ENCODE measurements at places on chromosomes 7 and 10.

DNA sequence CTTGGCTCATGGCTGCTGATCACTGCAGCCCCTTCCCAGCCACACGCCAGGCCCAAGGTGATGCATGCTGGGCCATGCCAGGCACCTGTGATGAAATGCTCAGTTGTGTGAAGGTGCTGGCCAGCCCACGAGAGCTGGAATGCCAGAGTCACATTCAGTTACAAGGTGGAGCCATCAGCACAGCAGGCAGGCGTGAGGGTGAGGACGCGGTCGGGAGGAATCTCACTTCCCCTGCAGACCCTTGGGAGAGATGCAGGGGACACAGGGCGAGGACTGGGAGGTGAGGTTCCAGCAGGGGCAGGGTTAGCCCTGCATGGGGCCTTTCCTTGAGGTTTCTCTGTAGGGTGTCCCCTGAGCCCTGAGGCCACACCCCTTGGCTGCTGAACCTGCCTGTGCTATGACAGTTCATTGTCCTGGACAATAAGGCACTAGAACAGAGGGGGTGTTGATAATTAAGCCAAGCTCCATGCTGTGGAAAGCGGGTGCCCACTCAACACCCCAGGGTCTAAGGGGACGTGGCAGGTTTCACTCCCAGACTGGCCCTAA lies 82.4 kb downstream of the ADARB2 start:
- no peak for DNase-seq

GRCh38 chr10:33428682-33429081 lies 94.2 kb upstream of the NRP1 start:
- no peak for DNase-seq

- DNase-seq, result no peak
These were observed 79.4 kb upstream of the LRRN3 start for GRCh38 chr7:111011520-111011919.

GRCh38 chr10:127196282-127197153 lies at the start of gene INSYN2A:
TSS of gene INSYN2A (minus strand) at chr10:127196591. CDS start at chr10:127176395, 20,196 bp downstream.
- DNase-seq, result no peak

DNA sequence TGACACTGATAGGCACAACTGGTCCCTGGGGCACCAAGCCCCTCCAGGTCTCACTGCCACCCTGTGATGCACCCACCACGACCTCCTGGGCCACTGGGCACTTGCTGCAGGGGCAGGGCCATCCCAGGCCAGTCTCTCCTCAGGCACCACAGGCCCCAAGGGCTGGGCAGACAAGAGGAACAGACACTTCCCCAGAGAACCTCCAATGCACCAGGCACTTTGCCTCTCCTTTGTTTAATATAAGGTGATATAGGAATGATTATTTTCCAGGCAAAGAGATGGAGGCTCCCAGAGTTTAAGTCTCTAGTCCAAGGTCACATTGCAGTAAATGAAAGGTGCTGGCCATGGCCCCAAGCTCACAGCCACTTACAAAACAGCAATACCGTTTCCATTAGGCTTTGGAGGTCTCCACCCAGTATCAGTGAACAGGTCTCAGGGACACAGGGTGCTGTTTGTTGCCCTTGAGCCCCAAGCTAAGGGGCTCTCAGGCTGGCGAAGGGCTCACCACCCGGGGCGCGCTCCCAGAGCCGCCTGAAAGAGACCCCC lies 4.5 kb downstream of the DEPP1 start:
- DNase-seq, result no peak

DNA sequence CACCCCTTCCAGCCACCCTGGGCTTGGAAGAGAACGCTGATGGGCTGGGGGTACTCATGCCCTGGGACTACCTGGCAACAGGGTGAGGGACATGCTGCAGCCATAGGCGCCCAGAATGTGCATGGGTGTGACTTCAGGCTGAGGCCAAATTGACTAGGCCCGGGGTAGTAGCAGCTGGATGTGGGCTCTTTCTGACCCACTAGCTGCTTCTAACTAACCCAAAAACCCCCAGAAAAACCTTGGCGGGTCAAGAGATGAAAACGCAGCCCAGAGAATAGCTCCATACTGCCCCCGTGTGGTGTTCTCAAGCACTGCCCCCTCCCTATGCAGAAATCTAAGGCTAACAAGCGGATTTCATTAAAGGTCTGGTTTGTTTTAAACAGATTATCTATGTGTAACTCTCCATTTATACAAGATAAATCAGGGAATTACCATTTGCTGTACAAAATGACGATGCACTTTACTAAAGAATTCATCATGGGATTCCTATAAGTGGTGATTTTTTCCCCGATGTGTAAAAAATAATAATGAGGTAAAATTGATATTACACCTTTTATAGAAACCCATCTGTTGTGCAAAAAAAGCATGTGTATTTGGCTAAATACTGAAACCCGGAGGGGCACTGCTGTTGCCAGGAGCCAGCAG lies 4.2 kb downstream of the SMARCD3 start:
- DNase-seq, result no peak

DNA sequence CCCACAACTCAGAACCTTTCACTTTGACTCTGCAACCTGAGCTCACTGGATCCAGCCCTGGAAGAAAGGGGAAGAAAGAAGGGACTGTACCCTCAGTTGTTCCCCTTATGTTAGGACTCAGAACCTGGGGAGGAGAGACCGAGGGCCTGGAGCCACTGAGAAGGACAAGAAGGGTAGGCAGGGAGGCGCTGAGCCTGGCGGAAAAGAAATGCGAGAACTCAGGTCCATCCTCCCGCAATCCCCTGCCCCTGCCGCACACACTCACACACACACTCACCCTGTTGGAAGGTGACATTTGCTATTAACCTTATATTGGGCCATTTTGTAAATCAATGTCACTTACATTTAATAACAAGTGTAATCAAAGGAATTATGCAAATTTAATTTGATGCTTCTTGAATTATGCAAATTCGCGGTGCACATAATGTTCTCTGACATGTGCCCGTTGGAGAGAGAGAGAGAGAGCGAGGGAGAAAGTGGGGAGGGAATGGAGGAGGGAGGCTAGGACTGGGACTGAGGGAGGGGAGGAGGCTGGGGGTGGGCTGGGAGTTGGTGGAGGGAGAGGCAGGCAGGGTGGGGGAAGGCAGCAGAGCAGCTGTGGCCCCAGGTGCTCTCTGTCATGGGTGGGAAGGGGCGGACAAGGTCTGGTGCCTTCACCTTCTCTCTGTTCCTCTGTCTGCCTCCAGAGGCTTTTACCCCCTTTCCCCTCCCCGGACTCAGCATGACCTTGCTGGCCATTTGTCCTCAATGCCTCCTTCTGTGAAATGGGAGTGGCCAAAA lies 99.6 kb upstream of the PAX2 start:
- DNase-seq, result no peak

DNA sequence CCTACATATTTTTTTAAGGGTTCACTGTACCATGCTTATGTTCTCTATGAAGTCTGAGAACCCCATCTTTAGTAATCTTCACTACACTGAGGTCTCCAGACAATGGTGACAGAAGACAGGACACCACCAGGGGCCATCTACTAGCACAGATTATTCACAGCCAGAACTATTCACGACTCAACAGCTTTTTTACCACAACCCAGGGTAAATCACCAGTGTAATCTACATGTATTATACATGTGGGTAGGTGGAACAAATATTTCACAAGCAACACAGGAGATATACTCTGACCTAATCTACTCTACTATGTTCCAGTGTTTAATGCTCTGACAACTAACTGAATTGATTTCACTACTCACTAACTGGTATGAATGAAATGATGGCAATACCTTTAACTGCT lies 136.1 kb downstream of the ELMO1 start:
- DNase-seq, result no peak

DNA sequence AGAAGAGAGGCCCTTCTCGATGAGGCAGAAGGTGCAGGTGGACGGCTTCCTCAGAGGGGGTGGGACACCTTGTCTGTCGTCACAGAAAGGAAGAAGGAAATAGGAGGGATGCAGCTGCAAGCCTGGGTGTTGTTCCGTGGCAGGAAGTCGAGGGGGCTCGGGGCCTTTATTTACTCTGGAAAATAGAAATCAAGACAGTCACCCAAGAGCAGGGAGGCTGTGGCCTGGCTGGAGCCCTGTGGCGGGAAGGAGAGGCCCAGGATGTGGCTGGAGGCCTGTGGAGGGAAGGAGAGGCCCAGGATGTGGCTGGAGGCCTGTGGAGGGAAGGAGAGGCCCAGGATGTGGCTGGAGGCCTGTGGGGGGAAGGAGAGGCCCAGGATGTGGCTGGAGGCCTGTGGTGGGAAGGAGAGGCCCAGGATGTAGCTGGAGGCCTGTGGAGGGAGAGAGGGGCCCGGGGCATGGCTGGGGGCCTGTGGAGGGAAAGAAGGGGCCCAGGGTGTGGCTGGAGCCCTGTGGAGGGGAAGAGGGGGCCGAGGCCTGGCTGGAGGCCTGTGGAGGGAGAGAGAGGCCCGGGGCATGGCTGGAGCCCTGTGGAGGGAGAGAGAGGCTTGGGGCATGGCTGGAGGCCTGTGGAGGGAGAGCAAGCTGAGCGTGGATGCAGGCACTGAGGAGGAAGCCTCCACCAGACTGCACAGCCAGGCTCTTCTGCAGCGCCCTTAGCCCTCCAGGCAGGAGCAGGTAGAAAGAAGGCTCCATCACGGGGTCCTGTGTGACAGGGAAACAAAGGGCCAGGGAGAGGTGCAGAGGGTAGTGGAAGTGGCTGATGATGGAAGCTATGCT lies 97.3 kb upstream of the SFMBT2 start:
- DNase-seq, result no peak

- no peak for DNase-seq
These were observed 163.5 kb upstream of the AGK start for GRCh38 chr7:141387521-141388217.

DNA sequence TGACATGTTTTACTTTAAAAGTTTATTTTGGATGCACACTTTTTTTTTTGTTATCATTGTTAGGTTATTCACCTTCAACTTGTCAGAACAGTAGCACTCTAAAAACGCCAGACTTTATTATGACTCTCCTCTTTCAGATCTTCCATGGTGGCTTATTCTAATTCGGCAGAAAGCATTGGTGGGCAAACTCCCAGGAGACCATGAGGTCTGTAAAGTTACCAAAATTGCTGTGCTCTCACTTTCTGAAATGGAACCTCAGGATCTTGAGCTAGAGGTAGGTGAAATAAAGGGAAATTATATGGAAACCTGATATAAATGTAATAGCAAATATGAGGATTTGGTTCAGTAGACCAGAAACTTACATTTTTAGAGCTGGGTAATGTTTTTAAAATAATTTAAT lies 55.6 kb downstream of the INPP5F start:
- DNase-seq, result no peak

- no peak for DNase-seq
These were observed 56.0 kb downstream of the CSGALNACT2 start for GRCh38 chr10:43194266-43194665.

- no peak for DNase-seq
These were observed 37.1 kb downstream of the SVOPL start for GRCh38 chr7:138663725-138664710.

DNA sequence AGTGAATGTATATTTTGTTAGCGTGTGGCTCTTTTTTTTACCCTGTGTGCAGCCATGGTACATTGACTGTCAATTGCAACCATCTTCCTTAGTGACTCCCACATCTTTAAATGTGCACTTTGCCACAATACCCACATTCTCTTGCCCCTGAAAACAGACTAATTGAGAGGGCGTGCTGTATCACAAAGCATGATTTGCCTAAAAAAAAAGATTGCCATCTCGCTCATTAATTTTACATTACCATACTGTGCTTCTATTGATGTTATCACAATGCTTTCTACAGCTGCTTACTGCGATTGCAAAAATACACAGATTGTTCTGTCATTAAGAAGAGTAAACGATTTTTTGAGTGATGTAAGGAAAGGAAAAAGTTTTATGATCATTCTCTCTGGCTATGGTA lies 613.1 kb upstream of the NRP1 start:
- no peak for DNase-seq

- no peak for DNase-seq
These were observed 48.2 kb downstream of the GNA12 start for GRCh38 chr7:2795906-2796305.

DNA sequence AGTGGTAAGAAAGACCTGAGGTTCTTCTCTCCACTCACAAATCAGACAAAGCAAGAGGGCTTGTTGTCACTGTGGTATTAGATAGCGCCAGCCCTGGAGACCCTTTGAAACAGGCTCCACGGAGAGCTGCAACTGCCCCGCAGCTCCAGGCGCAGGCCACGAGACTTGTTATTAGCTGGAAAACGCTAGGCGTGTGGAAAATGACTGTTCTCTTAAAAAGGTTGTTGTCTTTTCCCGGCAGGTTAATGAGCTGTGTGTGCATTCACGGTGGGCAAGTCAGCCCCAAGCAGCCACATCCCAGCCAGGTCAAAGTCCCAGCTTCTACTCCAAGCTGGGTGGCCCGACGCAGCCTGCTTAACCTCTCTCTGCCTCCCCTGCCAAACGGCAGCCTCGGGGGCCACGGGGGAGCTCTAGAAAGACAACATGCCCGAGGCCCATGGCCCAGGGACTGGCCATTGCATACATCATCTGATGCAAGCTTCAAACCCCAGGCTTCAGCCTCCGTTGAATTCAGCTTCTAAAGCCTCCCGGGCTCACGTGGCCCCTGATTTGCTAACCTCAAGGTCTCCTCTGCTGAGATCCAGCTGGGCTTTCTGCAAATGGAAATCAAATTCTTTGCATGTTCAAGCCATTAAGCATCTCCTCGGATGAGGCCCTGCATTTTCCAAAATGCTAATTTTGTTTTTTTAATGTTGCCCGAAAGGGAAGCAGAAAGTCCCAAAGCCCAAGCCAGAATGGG lies 61.3 kb upstream of the DNAAF5 start:
- DNase-seq, result no peak

DNA sequence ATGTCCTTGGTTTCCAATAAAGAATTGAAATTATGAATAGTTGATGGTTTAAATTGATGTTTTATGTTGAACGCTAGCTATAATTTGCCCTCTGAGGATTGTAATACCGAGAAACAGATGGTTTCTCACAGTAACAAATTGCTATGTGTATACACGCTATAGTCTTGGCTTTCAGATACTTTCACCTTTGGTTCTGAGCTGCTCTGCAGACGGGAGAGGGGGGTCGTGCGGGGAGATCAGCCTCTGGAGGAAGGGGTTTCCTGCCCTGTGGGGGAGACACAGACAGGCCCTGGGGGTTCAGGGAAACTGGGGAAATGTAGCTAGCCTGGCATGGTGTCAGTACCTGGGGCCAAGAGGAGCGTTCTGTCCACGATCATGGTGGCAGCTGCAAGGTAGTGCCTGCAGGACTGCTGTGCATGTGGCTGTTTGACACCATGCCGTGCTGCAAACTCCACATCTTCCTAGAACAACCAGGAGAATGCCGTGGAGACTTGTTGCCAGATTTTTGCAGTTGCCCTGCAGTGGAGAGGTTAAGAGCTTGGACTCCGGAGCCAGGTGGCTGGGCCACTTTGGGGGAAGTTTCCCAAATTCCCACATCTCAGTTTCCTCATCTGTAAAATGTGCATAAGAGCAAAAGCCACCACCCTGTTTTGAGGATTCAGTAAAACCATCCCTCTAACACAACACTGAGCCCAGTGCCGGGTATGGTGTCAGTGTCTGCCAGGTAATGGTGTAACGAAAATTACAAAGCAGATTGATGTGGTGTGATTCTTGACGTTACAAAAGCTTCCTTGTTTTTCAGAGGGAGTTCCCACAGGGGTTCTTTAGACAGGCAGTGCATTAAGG lies 167.9 kb downstream of the CUX1 start:
- DNase-seq, result no peak

- DNase-seq, result no peak
These were observed 36.1 kb downstream of the GPRIN2 start for GRCh38 chr10:46520381-46520780.

- DNase-seq, result no peak
These were observed 21.5 kb upstream of the AKR1E2 start for GRCh38 chr10:4804465-4804864.

Measured in GOT3 (cell line).